ENCODE measurements at places on chromosomes 5 and 9. TPM values are rescaled to one million over a fixed set of nuclear protein-coding genes. Genes with fewer than 3 reads are reported as not detected.

- H3K4me3 ChIP-seq, result no peak overlapping the region
- H3K4me1 ChIP-seq, result no peaks in the 10 kb centered on the region
- H3K27me3 ChIP-seq, result peaks cover 11% of the 10 kb centered on the region
- DNase-seq, result no peak
- no peaks in the 10 kb centered on the region for H3K36me3 ChIP-seq
These were observed 3.4 kb upstream of the ESM1 start for GRCh38 chr5:54988817-54989216.

IL31RA gene
- 3.3 TPM for total RNA-seq

GRCh38 chr9:128972956-128973355 is 25.5 kb downstream of the NUP188 start:
- no peak overlapping the region for H3K4me3 ChIP-seq
- H3K27ac ChIP-seq, result no peak overlapping the region
- DNase-seq, result no peak
- H3K36me3 ChIP-seq, result peaks cover 86% of the 10 kb centered on the region

GRCh38 chr5:79806741-79807140 is 117.1 kb downstream of the CMYA5 start:
- no peaks in the 10 kb centered on the region for H3K27me3 ChIP-seq
- H3K4me3 ChIP-seq, result no peak overlapping the region
- H3K36me3 ChIP-seq, result no peaks in the 10 kb centered on the region

- no peaks in the 10 kb centered on the region for H3K27me3 ChIP-seq
- H3K36me3 ChIP-seq, result no peaks in the 10 kb centered on the region
- no peak overlapping the region for H3K4me3 ChIP-seq
- DNase-seq, result no peak
- no peaks in the 10 kb centered on the region for H3K4me1 ChIP-seq
These were observed 85.8 kb downstream of the FBXO38 start for GRCh38 chr5:148469501-148469935.

DNA sequence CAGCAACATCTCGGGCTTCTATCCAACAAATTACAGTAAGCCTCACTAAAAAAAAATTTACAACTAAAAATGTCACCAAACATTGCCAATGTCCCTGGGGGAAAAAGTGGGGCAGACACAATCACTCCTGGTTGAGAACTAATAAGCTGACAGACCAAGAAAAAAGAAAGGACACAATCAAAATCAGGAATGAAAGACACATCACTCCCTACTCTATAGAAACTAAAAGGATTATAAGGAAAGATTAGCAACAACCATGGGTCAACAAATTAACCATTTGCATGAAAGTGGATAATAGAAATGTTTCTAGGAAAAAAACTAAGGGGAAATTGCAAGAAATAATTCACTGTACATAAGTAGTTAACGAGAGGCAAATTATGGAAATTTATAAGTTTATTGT is 53.4 kb downstream of the AGTPBP1 start:
- H3K4me3 ChIP-seq, result no peak overlapping the region
- DNase-seq, result no peak
- H3K4me1 ChIP-seq, result no peaks in the 10 kb centered on the region
- H3K27ac ChIP-seq, result no peak overlapping the region

GRCh38 chr5:173010547-173011464 is 27.2 kb downstream of the ATP6V0E1 start:
- H3K27me3 ChIP-seq, result no peaks in the 10 kb centered on the region
- no peak overlapping the region for H3K27ac ChIP-seq
- H3K36me3 ChIP-seq, result no peaks in the 10 kb centered on the region
- no peak for DNase-seq

All from thymus (tissue), 14 donors.